ENCODE measurements at places on chromosomes 12 and 14.
A peak's percentile ranks its signal among the peaks of the same experiment; 100 is the strongest.

DNA sequence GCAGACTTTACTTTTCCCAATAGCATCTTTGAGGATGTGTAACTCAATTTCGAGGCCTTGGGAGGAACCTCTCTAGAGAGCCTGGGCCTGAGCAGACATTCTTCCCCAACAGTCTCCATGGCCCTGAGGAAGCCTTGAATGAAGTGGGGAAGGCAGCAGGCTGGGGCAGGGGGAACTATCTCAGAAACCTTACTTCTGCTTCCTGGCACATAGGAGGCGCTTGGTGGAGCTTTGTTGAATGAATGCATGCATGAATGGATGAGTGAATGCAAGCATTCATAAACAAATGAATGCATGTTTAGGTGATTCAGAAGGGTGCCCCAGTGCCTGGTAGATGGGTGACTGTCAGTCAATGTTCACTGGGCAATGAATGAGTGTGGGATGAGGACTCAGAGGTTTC, 58.3 kb downstream of the GALNT16 start:
- DNase-seq: no peak

DNA sequence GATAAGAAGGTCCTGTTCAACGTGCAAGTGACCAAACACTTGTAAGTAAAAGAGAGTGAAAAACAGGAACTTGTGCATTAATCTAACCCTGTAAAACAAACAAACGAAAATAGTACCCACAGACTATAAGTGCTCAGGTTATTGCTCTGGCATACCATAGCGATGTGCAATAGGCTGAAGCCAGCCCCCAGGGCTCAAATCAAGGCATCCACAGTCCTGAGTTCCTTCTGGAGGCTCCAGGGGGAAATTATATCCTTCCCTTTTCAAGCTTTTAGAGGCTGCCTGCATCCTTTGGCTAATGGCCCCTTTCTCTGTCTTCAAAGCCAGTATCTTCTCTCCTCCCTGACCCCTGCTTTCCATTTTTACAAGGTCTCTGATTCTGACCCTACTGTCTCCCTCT, 8.1 kb upstream of the CMAS start:
- DNase-seq: no peak

- peak; percentile 62 for DNase-seq
Observed at GRCh38 chr12:124480469-124481256, 86.7 kb downstream of the NCOR2 start.

GRCh38 chr12:107029081-107029480, 42.1 kb upstream of the MTERF2 start:
- no peak for DNase-seq

- DNase-seq: no peak
Observed at GRCh38 chr12:89047856-89048418, 304.4 kb downstream of the DUSP6 start.

DNA sequence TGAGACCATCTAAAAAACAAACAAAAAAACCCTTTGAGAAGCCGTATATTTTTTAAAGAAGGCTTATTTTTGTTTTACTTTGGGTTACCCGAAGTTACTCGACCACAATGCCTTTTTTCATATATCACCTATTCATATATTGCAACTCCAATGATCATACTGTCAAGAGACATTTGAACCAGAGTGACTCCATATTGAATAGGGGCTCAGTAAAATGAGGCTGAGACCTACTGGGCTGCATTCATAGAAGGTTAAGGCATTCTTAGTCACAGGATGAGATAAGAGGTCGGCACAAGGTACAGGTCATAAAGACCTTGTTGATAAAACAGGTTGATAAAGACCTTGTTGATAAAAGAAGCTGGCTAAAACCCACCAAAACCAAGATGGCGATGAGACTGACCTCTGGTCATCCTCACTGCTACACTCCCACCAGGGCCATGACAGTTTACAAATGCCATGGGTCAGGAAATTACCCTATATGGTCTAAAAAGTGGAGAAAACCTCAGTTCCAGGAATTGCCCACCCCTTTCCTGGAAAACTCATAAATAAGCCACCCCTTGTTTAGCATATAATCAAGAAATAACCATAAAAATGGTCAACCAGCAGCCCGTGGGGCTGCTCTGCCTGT, 50.0 kb upstream of the PKP2 start:
- DNase-seq: no peak
